ENCODE measurements at places on chromosomes 1 and 21.

GRCh38 chr1:37169241-37169640, 134.9 kb upstream of the GRIK3 start:
- DNase-seq, result no peak

DNA sequence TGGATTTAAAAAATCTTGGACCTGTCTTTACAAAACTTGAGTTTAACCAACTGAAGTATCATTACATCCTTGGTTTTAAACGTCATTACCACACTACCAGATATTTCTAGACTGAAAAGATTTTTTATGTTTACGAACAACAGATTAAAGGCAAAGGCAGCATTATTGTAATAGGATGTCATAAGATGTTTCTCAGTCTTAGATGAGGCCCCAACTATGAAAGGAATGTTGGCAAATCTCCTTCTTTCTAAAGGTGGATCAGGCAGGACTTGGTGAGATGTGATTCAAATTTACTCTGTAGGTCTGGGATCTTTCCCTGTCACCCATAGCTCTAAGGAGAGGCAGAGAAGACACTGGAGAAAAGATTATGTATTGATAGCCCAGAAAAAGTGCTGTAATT, 417.9 kb downstream of the PTBP2 start:
- no peak for DNase-seq

- no peak for DNase-seq
Observed at GRCh38 chr1:161307892-161308638, 1.7 kb downstream of the MPZ start.

DNA sequence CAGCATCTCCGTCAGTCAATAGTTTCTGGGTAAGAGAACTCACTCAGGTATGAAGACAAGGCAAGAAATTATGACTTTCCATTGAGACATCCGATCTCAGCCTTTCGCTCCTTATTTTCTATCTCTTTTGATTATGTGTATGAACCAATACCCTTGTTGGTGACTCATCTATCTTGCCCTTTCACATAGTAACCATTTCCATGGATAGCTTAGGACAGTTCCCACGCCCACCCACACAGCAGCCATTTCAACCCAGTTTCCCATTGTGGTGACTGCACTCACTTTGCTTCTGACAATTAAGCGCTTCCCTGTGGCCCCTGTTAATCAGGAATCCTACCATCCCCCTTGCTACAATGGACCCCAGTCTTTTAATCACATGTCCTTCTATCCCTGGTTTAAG, 210.6 kb upstream of the ADGRL2 start:
- DNase-seq, result no peak

DNA sequence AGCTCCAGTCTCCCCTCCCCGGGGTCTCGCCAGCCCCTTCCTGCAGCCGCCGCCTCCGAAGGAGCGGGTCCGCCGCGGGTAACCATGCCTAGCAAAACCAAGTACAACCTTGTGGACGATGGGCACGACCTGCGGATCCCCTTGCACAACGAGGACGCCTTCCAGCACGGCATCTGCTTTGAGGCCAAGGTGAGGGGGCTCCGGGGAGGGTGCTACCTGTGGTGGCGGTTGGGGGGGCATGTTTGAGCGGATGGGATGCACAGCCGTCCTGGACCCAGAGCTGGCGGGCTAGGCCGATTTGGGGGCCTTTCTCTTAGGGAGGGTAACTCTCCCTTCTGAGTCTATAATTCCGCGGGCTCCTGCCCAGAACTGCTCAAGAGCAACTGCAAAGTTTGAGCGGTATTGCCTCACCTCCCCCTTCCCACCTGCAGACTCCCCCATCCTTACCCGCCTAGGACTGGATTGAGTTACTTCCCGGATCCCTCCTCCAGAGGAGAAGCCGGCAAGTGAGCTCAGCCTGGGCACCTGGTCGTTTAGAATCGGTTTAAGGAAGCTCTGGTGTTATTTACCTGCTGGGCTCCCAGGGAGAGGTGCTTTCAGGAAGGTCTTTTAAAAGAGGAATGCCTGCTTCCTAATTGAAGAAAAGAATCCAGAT, 730 bp downstream of the NOS1AP start:
- DNase-seq, result no peak

- no peak for DNase-seq
Observed at GRCh38 chr1:19354531-19354981, 42.4 kb downstream of the SLC66A1 start.

DNA sequence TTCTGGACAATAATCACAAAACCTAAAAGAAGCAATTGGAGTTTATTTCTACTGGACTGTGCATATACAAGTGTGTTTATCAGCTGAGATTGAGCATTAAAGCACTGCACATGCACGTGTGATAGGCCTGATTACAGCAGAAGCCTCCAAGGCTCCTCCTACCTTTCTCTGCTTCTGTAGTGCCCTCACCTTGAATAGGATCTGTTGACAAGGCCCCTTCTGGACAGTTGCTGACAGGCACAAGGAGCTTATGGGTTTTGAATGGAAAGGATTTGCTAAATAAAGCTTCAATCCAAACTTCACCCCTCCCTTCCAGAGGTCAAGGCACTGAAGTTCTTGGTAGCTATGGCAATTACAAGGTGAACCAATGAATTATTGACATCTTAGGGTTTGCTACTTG, 7.9 kb upstream of the SGIP1 start:
- no peak for DNase-seq

DNA sequence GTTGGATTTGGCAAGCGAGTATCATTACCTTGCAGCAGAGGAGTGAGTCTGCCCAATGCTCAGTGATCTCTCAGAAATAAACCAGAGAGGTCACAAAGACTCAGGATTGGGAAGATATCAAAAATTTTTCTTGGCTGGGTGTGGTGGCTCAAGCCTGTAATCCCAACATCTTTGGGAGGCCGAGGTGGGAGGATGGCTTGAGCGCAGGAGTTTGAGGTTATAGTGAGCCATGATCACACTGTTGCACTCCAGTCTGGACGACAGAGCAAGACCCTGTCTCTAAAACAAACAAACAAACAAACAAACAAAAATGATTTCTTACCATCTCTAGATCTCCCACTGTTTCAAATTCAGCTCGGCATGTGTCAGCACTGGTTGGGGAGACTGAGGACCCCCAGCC, 13.3 kb upstream of the BECN2 start:
- no peak for DNase-seq

- DNase-seq, result peak; percentile 46
Observed at GRCh38 chr1:38210021-38210894, 163.7 kb upstream of the POU3F1 start.

GRCh38 chr1:58748666-58749065, 35.2 kb downstream of the JUN start:
- DNase-seq, result no peak

- DNase-seq, result no peak
Observed at GRCh38 chr21:35016071-35016470, 33.0 kb downstream of the RUNX1 start.

- DNase-seq, result peak; percentile 72
Observed at GRCh38 chr1:41454406-41454805, 30.1 kb downstream of the EDN2 start.

DNA sequence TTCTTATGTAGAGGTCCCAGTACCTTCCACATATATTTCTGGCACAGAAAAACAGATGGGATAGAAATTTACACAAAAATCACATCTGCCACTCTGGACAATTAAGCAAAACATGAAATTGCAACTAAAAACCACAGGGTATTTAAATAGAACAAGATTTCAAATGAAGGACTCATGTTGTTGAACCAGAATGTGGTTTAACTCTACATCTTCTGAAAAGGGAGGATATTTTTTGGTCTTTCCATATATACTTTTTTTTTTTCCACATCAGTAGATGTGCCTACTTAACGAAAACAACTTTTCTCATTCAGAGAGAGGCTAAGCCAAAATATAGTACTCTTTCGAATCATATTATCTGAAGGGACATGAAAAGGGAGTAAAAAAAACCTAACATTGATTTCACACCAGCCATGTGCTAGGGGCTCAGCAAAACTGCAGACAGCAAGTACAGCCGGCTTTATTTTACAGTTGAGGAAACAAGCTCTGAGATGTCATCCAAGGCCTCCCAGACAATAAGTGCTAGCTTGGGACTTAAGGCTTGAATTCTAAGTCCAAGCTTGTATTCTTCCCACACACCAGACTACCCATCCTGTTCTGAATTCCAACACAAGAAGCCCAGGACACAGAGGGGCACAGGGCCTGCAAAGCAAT, 208.9 kb downstream of the PBX1 start:
- no peak for DNase-seq

- no peak for DNase-seq
Observed at GRCh38 chr1:2418791-2419320, 6.5 kb upstream of the PEX10 start.

DNA sequence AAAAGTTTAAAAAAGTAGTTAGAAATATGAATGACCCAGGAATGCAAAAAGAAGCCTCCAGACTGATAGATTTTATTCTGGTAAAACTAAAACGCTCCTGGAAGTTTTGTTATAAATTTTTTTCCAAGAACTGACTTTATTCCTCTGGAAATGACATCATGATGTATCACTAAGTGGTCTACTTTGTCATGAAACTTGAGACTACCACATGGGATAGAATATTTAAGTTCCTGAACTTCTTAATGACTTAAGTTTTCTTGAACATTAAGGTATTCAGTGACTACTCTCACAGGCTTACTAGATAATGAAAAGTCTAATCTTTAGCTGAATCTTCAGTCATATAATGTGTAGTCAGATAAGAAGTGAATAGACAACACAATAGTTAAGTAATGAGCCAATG, 842.2 kb downstream of the USP25 start:
- no peak for DNase-seq

DNA sequence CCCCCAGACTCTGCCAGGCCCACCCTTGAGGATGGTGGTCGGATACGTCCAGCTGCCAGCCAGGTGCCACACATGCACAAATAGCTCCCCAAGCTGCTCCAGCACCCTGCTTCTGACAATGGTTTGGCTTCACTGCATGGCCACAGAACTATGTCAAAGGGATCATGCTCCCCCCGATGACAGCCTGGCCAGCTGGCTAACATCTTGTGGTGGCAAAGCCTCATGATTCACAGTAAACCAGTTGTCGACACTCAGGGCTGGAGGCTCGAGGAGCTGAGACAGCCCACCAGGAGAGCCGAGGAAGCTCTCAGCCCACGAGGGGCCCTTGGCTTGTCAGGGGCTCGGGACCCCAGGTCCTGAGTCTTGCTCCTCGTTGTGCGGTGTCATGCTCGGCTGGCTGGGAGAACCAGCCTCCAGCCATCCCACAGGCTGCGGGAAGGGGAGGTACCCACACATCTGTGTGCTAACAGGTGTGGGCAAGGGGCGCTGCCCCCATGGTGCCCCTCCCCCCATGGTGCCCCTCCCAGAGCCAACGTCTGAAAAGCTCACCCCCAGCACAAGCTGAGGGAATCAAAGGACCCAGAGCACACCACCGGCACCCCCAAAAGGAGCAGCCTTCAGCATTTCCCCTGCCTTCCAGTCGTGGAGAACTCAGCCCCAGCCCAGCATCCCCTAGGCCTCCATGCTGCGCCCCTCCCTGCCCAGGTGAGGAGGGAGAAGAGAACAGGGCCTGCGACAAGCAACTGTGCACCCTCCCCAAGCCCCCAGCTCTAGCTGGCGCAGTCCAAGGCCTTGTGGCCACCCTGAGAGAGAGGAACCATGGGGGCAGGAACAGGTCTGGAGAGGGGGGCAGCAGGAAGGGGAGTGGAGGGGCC, 41.2 kb downstream of the KIF21B start:
- no peak for DNase-seq

DNA sequence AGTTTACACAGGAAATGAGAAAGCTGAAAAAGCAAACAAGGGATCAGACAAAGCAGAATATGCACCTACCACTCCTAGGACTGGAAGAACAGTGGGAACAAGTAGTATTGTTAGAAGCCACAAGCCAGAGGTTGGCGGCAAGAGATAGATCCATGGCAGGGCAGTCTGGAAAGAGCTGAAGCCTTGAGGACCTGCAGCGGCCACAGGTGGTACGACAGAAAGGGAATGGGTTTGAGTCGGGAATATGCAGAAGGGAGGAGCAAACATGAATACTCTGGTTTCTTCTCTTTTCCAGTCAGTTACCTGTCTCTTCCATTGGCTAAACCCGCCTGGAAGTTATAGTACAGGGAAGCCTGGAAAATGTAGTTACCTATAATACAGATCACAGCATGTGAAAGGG, 3.9 kb upstream of the PCNX2 start:
- DNase-seq, result no peak
